Endodermal cell (in vitro differentiated cells): ENCODE measurements at places on chromosomes 5 and 9. TPM values are rescaled to one million over a fixed set of nuclear protein-coding genes. Genes with fewer than 3 reads are reported as not detected.

GRCh38 chr9:129412814-129413536 is 207.9 kb downstream of the C9orf50 start:
- DNase-seq, result peak; percentile 75

DNA sequence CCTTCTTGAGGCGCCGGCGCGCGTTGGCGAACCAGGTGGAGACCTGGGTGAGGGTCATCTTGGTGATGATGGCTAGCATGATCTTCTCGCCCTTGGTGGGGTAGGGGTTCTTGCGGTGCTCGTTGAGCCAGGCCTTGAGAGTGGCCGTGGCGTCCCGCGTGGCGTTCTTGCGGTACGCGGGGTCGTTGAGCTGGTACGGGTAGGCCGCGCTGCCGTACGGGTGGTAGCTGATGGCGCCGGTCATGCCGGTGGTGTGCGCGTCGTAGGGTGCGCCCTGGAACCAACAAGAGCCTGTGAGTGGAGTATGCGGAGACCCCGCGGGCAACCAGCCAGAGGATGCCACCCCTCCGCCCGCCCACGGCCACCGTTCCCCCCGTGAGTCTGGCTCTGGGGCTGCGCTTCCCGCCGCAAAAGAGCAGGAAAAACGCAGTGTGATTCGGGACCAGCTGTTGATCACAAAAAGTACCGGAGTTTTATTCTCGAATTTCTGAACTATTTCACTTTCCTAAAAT is 1.9 kb downstream of the IRX2 start:
- peak; percentile 51 for DNase-seq

DNA sequence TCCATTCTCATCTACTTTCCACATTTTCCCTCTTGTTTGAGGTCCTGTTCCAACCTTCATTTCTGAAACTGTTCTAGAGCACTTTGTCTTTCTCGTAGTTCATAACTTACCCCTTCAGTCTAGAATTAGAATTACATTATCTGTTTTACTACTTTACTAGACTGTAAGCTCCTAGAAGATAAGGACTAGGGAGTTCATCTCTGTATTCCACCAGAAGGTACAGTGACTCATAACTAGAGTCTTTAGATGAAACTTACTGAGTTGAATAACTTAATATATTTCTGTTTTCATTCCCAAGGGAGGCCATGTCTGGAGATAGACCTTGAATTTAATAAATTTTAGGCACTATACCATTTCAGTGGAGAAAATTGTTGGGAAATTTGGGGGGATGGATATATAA is 38.7 kb downstream of the G3BP1 start:
- DNase-seq, result no peak

- peak; percentile 70 for DNase-seq
Observed at GRCh38 chr5:57042524-57042931, 90.6 kb upstream of the MIER3 start.

- DNase-seq, result no peak
Observed at GRCh38 chr9:130693101-130693425, 517 bp upstream of the EXOSC2 start.

GRCh38 chr5:151086905-151087360 is 6.1 kb upstream of the TNIP1 start:
- no peak for DNase-seq

GRCh38 chr9:99255651-99256050 is 33.6 kb downstream of the SEC61B start:
- DNase-seq, result peak; percentile 10

DNA sequence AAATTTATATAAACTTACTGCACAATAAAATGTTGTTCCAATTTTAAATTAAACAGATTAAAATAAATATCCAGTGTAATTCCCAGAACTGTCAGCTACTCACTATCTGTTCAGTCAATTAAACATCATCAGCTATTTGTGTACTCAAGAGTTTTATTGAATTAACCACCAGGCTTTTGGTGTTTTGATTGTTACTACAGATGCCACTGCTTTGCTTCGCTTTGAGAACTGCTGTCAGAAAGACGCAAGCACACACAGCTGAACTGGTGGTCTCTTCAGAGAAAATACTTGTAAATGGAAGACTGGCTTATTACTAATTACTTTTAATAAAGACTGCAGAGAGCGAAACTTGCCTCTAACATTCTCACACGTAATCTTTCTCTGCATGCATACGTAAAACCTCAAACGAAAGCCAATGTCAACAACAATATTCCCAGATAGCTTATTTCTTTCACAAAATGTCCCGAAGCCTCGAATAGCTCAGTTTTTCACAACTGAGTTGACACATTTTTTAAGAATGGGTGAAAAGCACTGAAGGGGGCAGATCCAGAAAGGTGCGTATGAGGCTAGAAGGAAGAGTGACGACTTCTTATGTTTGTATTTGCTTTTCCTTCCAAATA is 259.6 kb upstream of the RPS23 start:
- no peak for DNase-seq

DNA sequence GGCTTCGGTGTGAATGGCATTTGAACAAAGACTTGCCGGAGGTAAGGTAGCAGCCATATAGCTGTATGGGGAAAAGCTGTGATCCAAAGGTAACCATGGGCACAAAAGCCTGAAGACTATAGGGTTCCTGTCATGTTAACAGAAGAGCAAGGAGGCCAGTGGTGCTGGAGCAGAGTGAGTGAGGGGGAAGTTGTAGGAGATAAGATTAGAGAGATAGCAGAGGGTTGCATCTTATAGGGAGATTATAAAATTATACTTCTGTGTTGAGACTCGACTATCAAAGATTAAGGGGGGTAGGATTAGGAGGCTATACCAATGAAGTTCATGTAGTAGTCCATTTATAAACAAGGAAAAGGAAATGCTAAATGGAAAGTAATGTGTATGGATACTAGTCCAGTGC is 3.3 kb downstream of the NCBP1 start:
- DNase-seq, result no peak

The FER gene
- total RNA-seq, result 22.6 to 26.8 TPM (median 22.7 TPM) in 3 replicates

- DNase-seq, result no peak
Observed at GRCh38 chr5:8848997-8849594, 696.8 kb downstream of the SEMA5A start.

The IFNA2 gene
- total RNA-seq, result not detected in 2 replicates

The SPOCK1 gene
- 22.2 to 142 TPM (median 25.8 TPM) in 3 replicates for total RNA-seq

- DNase-seq, result no peak
Observed at GRCh38 chr5:137156180-137156579, 342.9 kb downstream of the SPOCK1 start.

DNA sequence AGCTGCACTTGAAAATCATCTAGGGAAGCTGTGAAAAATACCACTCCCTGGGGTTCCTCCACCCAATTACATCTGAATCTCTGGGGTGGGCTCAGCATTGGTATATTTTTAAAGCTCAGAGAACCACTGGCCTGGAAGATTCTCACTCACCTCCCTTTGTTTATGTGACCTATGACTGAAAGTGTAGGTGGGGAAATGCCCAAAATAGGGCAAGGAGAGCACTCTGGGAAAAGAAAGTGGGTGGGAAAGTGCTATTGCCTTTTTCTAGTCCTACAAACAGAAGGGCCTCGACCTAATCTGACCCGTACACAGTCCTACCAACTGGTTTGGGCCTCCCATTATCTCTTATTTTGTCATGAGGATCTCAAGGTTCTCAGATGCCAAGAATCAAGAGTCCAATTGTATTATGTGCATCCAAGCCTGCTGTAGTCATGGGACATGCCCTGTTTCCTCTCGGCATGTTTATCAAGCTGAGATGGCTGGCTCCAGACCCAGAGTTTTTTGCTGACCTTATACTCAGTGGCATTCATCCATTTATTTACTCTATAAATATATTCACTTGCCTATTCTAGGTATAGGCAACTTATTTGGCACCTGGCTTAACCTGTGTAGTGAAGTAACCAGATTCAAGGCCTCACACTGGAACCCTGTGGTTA is 483.7 kb downstream of the ENC1 start:
- DNase-seq, result no peak

DNA sequence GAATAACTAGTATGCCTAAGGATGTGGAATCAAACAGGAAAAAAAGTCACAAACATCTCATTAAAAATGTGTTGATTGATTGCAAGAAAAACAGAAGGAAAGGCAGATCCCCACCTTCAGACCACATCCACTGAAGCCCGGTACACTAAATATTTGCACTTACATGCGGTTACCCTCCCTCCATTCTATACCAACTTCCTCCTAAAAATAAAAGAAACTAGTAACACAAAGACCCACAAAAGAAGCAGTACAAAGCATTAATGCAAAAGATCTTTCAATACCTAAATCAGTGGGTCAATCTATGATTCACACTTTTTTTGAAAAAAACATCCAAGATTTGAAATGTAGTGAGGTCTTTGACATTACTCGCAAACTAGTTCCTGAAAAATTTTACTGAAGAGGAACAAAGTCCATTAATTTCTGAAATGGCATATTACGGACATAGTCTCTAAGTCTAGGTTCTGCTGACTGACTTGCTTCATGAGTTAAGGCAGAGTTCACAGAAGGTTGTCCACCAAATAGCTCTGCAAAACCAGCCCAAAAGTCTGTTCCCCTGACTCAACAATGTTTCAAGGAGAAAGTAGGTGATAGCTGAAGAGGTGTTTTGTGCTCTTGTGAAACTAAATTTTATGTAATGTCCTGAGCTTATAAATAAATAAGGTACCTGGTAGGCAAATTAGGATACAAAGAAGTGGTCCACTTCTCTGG is 100.7 kb downstream of the PAM start:
- DNase-seq, result no peak

- DNase-seq, result no peak
Observed at GRCh38 chr9:135644631-135645218, 5.4 kb upstream of the GLT6D1 start.

GRCh38 chr5:16978296-16978695 is 42.2 kb upstream of the MYO10 start:
- DNase-seq, result no peak

GRCh38 chr5:73278693-73279092 is 105.7 kb downstream of the TMEM174 start:
- DNase-seq, result no peak

DNA sequence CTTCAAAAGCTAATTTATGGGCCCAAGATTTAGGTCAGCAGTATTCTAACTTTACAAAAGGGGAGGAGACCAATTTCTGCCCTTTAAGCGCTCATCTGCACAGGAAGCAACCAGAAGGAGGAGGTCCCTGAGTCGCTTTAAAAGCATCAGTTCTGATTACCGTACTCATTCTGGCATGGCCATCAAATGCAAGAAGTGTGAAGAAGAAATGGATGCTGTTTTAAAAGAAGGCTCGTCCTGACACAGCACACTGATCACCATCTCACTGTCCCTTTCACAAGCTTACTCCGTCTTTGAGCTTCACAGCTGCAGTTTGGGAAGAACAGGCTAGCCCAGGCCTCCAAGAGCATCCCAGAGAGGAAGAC is 17.5 kb downstream of the ZNF608 start:
- peak; percentile 29 for DNase-seq

- peak; percentile 78 for DNase-seq
Observed at GRCh38 chr5:144203750-144204596, 33.3 kb downstream of the KCTD16 start.

DNA sequence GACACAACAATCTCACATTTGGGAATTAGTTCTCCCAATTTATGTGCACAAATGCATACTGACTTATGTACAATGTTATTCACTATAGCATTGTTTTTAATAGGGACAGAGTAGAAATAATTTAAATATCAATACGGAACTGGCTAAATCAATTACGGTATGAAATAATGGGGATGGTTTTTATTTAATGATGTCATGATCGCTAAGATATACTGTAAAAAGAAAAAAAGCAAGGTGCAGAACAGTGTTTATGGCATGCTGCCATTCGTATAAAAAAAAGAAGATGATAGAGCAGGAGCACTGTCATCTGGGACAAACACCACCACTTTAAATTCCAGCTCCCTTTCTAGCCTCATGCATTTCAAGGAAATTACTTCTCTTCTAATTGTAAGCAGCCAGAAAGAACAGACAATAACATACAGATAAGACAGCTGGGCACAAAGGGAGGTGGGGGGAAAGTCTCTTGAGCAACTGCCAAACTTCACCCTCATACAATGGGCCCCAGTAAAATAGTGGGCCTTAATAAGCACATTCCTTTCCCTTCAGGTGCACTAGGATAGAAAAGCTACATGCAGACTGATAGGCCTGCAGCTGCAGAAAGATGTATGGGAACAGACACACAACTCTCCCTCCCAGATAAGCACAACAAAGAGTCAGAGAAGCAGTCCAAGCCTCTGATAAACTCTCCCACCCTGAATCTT is 8.4 kb downstream of the SREK1IP1 start:
- peak; percentile 59 for DNase-seq

DNA sequence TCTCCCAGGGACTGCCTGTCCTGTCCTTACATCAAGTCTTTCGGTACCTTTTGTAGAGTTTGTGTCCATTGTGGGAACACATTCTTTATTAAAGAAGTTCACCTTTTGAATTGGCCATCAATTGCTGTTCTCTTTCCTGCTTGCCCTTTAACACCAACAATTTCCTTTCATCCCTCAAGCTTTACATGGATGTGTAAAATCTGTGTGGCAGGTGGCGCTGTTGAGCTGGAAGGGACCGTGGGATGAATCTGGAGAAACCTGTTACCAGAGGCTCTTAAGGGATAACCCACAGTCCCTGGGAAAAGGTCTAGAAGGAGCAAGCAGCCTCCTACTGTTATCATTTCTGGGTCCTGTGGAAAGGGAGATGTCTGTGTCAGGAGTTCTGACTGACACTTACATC is 7.9 kb upstream of the ZFP62 start:
- DNase-seq, result peak; percentile 96

The TEX53 gene
- total RNA-seq, result not detected in 3 replicates

- DNase-seq, result no peak
Observed at GRCh38 chr9:13567833-13568232, 288.3 kb upstream of the MPDZ start.

The FBN2 gene
- total RNA-seq, result 94.1 to 215 TPM (median 212 TPM) in 3 replicates

The RMRP gene
- 17,667 to 20,931 TPM (median 20,060 TPM) in 3 replicates for total RNA-seq

The WDR55 gene
- 20.0 and 20.4 TPM in 2 replicates for total RNA-seq

DNA sequence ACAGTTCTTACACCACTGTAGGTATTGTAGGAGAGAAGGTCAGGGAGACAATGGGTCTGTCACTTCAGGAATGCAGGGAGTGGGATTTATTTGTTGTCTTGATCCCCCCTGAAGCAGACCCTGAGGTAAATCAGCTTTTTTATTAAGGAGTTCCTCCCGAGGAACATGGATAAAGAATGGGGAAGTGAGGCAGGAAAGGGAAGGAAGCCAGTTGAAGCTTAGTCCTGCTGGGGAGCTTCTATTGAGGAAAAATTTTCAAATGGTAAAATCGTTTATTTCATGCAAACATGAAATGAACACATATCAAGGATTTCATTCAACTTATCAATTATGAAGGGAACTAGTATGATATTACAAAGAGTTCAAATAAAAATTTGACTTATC is 318.6 kb upstream of the PIK3R1 start:
- DNase-seq, result no peak

- peak; percentile 70 for DNase-seq
Observed at GRCh38 chr5:127031147-127031862, 947 bp upstream of the MARCHF3 start.

GRCh38 chr9:115207003-115207836 is 89.3 kb upstream of the TNC start:
- DNase-seq, result peak; percentile 78

The WWC1 gene
- 9.0 to 20.3 TPM (median 18.3 TPM) in 3 replicates for total RNA-seq

DNA sequence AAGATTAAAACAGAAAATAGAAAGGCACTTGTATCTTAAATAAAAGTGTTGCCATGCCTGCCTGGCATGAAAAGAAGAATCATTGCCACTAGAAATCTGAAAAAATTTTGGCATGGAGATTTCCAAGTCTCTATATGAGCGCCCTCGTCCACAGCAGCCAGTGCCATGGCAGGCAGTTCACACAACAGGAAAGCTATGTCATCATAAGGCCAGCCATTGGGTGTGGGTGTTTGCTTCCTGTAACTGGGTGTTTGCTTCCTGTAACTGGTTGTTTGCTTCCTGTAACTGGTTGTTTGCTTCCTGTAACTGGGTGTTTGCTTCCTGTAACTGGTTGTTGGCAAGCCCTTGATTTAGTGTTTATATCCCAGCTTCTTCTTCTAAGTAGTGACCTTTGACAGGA is 446.7 kb downstream of the IRX1 start:
- no peak for DNase-seq

GRCh38 chr5:83488821-83489220 is 17.3 kb downstream of the VCAN start:
- no peak for DNase-seq

The MEF2C gene
- 0.45 and 0.86 TPM in 2 replicates for total RNA-seq
